ENCODE measurements at places on chromosomes 11 and 22. TPM values are rescaled to one million over a fixed set of nuclear protein-coding genes. Genes with fewer than 3 reads are reported as not detected.

- no peak for DNase-seq
Measured at GRCh38 chr11:33689501-33689900, 11.1 kb downstream of the C11orf91 start.

Gene GRAP2
- 0.50 TPM for polyA plus RNA-seq

- DNase-seq, result no peak
Measured at GRCh38 chr22:35592418-35592967, 24.6 kb downstream of the MB start.

Gene MMP13
- polyA plus RNA-seq, result 0.18 TPM

Gene OR2D2
- polyA plus RNA-seq, result not detected

GRCh38 chr11:95451682-95452081 is 220.7 kb upstream of the SESN3 start:
- DNase-seq, result no peak

Gene OR10D3
- polyA plus RNA-seq, result not detected

DNA sequence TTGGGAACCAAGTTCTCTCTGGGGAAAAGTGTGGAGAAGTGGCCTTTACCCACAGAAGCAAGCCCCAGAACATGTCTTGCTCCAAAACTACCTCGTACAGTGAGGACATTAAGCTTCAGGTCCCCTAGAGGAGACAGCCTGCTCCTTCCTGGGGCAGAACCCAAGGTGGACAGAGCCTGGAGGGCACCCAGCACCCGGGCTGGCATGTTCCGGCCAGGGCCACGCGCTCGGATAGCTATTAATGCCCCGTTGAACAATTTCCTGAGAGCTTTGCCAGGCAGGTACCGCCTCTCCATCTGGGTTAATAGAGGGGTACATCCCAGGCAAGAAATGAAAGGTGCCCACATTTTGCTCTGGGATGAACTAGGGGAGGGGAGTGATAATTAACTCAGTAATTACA is 169.0 kb upstream of the GRK3 start:
- DNase-seq, result no peak

Measured in left renal pelvis (tissue), 4 donors.